ENCODE measurements at places on chromosomes 12 and 14.

- DNase-seq, result no peak
These were observed 45.8 kb downstream of the CCER1 start for GRCh38 chr12:90909069-90909770.

DNA sequence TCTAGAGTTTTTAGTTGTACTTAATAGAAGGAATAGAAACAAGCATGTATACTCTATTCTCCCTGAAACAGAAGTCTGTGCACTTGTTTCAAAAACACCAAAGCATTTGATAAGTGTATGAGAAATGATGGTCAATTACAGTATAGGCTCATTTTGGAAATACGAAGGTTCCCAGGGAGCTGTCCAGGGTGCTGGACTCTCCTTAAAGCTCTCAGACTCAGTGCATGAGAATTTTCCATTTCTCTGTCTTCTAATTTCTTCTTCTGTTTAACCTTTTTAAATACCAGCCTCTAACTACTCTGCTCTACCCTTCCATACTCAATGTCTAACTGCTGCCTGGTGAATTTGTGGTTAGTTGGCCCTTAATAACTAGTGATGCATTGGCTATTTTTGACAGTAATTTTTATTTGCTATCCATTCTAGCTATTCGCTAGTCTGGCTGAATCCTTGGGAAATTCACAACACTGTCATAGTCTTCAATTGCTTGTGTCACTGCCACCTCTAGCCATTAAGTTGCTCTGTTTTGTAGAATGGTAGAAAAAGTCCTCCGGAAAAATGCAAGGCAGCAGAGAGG, 229.2 kb downstream of the NRXN3 start:
- no peak for DNase-seq

DNA sequence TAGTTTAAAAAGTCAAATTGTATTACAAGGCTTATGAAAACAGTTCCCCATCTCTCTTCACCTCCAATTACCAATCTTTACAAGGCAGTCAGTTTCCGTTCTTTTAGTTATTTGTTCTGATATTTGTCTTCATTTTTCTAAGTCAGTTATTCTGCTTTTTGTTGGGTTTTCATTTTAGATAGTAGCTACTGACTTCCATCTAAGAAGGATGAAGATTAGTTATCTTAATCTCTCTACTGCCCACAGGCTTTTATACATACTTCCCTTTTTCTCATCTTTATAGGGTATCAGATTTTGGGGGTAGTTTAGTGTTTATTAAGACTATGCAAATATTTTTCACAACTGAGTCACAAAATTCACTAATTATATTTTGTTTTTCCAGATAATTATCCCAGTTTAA, 38.4 kb downstream of the FRS2 start:
- DNase-seq, result no peak

DNA sequence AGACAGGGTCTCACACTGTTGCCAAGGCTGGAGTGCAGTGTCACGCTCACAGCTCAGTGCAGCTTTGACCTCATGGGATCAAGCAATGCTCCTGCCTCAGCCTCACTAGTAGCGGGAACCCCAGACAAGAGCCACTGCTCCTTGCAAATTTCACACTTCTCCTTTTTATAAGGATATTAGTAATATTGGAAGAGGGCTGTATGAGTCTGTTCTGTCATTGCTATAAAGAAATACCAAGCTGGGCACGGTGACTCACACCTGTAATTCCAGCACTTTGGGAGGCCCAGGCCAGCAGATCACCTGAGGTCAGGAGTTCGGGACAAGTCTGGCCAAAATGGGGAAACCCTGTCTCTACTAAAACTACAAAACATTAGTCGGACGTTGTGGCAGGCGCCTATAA, 12.9 kb upstream of the ORAI1 start:
- no peak for DNase-seq

DNA sequence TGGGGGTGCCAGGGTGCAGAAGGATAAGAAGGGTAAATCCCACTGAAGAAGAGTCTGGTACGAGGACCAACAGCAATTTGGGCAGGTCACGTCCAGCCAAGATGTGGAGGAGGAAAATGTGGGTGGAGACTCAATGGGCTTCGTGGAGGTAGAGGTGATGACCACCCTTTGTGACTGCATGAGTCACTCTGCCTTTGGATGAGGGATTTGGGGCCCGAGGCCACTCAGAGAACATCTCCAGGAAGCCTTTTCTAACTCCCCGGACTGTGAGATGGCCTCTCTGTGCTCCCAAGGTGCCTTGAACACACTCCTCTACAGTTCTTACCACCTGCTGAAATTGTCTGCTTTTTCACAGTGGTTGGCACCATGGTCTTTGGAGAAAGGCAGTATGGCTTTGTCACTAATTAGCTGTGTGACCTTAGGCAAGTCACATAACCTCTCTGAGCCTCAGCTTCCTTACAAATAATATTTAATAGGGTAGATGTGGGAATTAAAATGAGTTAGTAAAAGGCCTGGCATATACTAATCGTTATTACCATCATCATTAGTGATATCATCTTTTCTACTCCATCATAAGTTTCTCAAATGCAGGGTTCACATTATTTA, 67.0 kb upstream of the ARHGAP5 start:
- DNase-seq, result no peak

DNA sequence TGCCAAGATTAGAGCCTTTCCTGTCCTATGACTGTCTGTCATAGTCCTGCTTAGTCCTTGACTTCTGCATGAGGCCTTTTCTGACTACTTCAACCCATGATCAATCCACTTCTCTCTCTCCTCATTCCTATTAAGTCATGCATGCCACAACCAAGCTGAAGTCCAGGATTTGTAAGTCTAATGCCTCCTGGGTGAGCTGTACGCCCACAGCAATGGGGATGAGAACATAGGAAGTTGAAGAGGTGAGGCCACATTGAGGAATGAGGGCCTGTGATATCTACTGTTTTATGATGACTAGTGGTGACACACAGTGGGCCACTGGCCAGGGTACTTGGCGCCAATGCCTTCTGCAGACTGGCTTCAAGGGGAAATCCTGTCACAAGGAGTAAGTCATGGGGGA, 994.1 kb upstream of the TMEM132C start:
- DNase-seq, result no peak

- no peak for DNase-seq
These were observed 869 bp upstream of the RIMBP2 start for GRCh38 chr12:130716969-130717366.

DNA sequence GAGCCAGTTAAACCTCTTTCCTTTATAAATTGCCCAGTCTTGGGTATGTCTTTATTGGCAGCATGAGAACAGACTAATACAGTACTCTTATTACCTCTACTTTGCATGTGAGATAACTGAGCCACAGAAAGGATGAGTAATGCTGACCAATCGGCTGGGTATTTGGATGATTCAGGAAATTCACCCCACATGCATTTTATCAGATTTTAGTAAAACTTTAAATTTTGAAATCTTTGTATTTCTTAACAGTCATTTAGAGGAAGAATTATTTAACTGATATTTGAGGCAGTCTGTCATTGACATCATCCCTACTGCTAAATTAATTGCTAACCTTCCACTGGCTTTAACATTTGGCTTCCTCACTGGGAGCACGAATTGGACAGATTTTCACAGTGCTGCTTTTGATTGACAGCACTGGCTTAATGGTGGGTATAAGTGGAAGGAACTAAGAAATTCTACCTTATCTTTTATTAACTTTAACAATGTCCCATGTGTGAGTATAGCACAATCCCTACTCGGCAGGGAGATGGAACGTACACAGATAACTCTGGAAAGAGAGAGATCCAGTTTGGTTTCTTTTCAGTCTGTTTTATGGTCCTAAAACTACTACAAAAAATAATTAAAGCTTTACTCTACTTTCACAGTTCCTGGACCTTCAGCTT, 261.0 kb downstream of the DACT1 start:
- no peak for DNase-seq

DNA sequence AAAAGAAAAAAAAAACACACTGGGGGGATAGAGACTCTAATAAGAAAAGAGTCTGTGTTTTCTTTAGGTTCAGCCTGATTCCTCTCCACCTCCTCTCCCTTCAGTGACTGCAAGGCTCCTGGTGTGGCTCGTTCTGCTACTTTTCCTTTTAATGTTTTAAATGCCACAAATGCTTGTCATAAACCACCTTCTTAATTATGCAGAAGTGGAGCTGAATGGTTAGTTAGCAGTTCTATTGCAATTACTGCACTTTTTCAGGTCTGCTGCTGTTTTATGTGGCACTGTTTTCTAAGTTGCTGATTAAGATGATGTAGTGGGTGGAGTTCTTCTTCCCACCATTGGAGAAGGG, 878.1 kb downstream of the DIO2 start:
- no peak for DNase-seq

DNA sequence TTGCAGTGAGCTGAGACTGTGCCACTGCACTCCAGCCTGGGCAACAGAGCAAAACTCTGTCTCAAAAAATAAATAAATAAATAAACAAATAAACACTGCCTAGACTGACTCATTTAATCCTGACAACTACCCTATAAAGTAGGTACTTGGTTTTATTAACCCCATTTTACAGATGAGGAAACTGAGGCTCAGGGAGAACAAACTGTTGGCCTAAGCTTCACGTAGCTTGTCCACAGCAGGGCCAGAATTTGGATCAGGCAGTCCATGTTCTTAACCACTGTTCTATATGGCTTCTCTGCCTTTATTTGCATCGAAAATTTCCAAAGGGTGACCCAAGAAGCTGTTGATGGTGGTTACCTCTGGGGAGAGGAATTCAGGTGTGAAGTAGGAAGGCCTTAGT, 5.7 kb upstream of the POP5 start:
- DNase-seq, result no peak

DNA sequence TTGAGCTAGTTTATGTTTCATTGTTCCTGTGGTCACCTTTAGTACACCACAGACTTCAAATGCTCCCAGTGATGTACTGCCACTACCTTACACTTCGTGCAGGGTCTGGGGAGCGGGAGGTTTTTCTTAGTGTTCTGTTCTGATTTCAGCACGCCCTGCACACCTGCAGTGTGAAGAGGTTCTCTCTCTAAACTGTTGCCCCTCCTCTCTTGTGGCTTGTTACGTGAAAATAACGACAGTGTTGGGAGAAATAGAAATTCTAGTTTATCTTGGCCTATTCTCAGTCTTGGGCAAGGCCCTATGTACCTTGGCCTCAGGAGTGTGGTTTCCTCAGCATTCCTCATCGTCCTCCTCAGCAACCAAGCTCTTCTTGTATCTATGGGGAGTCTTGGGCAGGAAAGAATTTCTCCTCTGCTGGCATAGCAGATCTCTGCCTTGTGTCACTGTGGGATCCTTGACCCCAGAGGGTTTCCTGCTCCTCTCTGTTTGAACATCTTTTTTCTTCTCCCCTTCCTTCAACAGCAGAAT, 48.6 kb downstream of the EIF2S3B start:
- DNase-seq, result no peak

GRCh38 chr14:92847278-92847677, 53.2 kb downstream of the GOLGA5 start:
- DNase-seq, result no peak

- no peak for DNase-seq
These were observed 15.0 kb downstream of the CAPZA3 start for GRCh38 chr12:18752947-18753346.

DNA sequence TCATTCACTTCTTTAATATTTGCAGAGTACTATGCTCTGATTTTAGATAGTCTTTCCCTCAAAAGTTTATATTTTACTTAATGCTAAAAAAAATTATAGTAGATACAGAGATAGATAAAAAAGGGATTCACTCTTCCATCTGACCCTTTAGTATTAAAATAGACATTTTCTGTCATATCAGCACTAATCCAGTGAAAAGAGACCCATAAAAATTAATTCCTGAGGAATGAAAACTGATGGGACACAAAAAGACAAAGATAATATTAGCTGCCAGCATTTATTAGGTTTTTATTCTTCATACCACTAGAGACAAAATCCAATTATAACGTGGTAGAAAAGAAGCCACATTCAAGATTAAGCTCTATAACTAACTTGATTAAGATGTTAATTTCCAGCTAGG, 45.3 kb downstream of the SOS2 start:
- no peak for DNase-seq

GRCh38 chr14:56647493-56647892, 67.9 kb downstream of the TMEM260 start:
- DNase-seq, result no peak

GRCh38 chr14:86462193-86462753, 932.3 kb downstream of the FLRT2 start:
- no peak for DNase-seq

- DNase-seq, result no peak
These were observed 23.4 kb upstream of the EIF5 start for GRCh38 chr14:103310576-103311095.

DNA sequence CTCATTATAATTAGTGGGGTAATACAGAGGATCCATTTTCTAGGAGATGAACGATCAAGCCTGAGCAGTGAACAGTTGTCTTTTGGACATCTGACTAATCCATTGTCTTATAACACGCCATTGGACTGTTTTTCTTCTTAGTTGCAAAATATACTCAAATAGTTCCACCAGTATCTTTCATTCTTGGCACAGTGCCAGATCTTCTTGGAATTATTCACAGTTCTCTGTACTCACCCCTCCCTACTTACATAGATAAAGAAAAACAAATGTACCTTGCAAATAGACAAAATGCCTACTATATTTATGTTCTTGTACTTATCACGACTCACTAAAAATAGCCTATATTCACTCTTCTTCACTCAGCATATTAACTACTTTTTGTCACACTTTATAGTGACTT, 3.8 kb downstream of the CBLN3 start:
- no peak for DNase-seq

GRCh38 chr12:16788506-16789203, 182.7 kb upstream of the LMO3 start:
- DNase-seq, result no peak

DNA sequence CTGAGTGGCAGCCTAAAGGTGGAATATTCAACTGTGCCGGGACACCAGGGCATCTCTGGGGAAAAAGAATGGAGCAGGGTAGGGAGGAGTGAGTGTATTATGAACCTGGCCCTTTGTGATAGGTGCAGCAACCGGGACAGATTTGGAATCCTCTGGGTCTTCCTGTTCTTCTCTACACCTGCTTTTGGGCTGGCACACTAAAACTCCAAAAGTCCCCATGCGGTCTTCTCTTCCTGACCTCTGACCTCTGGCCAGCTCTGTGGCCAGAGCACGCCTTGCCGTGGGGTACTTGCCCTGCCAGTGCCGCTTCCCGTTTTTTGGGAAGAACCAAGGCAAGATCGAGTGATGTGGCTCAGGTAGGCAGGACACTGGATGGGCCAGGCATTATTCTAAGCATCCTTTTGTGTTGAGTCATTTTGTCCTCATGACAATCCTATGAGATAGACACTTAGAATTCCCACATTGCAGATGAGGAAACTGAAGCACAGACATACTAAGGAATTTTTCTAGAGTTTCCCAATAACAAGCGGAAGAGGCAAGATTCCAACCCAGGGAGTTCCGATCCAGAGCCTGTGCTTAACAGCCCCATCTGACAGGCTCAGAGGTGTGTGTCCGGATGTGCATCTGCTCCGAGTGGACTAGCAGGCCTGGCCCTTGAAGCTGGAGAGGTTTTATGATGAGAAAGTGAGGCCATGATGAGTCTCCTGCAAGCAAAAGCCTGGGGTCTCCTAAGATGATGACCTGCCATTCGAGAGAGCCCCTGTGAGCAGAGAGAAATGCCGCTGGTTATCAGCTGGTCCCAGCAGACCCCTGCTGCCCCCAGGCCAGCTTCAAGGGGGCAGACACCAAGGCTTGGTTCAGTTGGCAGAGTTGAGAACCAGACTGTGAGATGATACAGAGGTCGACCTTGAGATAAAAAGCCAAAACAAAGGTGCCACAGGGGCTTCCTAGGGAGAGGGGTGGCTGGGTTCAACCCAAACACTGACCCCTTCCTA, 67.9 kb upstream of the ESRRB start:
- no peak for DNase-seq

GRCh38 chr14:54727929-54728328, 161.0 kb downstream of the SAMD4A start:
- DNase-seq, result no peak

- no peak for DNase-seq
These were observed 341.4 kb downstream of the BMP4 start for GRCh38 chr14:53615252-53615651.

Measured in activated T-cell treated with anti-CD3 and anti-CD28 coated beads, Interleukin-2, amount 50 U/mL, for 1 hour (primary cell).